ENCODE measurements at places on chromosomes 11 and 22.

- DNase-seq, result no peak
These were observed 82.2 kb downstream of the FLI1 start for GRCh38 chr11:128776069-128776423.

DNA sequence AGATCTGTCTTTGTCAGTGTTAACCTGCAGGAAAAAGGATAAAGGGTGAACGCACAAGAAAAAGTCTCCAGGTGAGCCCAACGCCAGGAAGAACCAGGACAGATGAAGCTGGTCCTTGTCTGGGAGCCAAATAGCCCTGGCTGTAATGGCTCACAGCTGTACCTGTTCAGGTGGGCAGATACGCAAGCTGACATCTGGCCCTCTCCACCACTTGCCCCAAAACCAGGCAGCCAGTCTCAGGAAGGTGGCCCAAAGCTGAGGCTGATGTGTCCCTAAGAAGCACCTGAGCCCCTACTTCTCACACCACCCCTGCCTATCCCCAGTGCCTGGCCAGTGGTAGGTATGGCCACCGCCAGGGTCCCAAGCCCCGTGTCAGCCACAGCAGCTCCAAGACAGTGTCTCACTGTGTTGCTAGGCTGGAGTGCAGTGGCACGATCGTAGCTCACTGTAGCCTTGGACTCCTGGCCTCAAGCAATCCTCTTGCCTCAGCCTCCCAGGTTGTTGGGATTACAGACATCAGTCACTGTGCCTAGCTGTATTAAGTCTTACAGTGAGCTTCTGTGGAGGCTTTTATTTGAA, 14.8 kb downstream of the TOP3B start:
- DNase-seq, result no peak

GRCh38 chr11:96152623-96153022, 190.4 kb downstream of the MAML2 start:
- DNase-seq, result no peak

DNA sequence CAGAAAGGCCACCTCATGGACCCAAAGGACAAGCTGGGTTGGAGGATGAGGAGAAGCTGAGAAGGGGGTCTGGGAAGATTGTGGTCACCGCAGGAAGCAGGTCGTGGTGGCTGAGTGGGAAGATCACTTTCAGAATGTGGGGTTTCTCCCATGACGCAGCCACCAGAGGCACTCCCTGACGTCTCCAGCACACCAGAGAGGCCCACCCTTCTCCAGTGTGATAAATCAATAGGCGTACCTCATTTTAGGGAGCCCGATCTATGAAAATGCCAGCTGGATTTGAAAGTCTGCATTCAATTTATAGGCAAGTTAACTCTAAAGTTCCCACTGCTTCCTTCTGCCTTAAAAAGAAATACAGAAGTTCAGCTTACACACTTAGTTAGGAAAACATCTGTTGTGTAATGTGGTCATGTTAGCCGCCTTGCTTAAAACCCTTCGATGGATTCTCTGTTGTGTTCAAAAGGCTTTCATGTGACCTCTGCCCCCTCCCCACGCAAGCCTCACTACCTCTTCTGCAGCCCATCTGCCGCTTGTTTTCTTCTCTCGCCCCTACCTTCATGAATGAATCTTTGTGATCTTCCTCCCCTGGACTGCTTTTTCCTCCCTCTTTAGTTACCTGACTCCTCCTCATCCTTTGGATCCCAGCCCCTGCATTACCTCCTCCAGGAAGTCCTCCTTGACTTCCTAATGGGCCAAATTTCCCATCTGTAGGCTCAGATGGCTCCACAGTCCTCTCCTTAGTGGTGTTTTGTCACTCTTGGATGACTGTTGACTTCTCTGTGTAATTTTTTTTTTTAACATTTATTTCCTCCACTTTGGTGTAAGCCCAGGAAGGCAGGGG, 10.7 kb downstream of the TSPAN18 start:
- no peak for DNase-seq

GRCh38 chr11:8638300-8638699, 44.2 kb downstream of the TRIM66 start:
- DNase-seq, result no peak

All from mesenteric fat pad (tissue), 1 donor.